ENCODE measurements at places on chromosomes 6 and 20.

DNA sequence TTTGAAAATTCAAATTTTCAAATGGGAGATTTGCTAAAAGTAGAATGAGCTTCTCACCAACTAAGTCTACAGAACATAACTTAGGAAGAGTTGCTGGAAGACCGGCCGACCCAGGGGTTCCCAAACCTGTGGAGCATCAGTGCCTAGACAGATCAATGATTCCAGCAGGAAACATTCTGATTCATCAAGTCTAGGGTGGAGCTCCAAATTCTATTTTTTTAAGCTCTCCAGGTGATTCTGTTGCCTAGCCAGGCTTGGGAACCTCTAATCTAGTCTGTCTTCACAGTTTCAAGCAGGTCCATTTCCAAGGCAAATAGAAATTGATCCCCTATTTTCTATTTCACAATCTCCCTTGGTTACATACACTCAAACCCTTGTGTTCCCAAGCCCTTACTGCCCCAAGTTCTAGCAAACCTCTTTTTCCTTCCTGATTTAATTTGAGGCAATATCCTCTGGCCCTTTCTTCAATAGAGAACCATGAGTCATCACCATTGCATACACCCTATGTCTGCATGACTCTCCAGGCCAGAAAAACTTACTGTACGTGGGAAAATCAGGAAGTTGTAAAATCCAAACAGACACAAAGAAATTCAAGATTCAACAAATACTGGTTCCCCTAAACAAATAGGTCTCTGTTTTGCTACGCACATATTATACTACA, 8.9 kb downstream of the ATXN1 start:
- no peak for DNase-seq

DNA sequence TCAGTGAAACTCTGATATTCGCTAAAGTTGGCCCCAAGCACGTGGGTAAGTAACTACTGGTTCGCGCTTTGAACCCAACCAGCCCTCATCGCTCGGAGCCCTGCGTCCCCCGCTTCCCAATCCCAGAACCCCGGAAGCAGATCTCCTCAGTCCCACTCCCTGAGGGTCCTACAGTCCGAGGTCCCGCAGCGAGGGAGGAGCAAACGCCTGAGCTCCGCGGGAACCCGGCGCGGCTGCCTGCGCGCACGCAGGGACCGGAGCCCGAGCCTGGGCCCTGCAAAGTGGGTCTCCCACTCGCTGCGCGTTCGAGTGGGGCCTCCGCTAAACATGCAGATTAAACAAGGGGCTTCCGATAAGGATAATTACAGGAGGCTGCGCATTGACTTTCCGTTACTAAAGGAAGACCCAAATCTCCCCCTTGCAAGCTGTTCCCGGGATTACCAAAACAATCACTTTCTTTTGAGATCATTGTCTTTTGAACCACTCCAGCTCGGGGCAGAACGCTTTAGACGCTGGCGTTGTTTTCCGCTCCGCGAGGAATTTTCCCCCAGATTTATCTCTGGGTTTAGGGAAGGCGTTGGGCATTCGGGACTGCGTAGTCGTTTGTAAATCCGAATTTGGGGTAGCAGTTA, 1.3 kb upstream of the VSX1 start:
- no peak for DNase-seq

DNA sequence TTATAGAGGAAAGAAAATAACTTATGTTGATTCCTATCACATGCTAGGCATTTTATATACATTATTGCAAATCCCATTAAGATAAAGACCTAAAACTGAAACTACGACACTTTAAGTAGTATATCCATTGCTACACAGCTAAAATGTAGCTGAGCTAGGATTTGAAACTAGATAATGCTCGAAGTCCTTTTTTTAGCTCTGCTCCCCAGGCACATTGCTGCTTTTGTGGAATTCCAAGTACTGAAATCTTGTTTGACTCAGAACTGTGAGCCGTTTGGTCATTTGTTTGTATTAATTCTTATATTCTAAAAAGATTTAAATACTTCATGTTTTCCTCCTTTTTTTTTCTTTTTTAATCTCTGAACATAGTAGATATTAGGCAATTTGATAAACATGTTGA, 644.8 kb downstream of the HACE1 start:
- no peak for DNase-seq

- no peak for DNase-seq
Measured at GRCh38 chr20:56422076-56422823, 10.2 kb downstream of the CASS4 start.

DNA sequence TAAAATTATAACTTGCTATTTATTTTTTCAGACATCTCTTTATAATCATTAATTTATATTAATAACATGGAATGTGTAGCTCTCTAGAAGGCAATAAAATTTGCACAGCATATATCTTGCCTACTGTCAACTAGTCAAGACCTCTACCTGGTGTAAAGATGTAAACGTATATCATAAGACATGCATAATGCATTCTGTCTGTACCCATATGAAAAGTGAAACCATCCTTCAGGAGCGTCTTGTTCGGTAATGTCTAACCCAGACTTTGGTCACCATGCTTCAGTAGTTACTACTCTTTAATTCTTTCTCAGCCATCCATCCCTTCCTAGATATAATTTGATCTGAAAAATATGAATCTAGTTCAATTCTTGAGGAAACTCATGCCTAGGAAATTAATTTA, 21.0 kb downstream of the CEP43 start:
- DNase-seq: no peak

DNA sequence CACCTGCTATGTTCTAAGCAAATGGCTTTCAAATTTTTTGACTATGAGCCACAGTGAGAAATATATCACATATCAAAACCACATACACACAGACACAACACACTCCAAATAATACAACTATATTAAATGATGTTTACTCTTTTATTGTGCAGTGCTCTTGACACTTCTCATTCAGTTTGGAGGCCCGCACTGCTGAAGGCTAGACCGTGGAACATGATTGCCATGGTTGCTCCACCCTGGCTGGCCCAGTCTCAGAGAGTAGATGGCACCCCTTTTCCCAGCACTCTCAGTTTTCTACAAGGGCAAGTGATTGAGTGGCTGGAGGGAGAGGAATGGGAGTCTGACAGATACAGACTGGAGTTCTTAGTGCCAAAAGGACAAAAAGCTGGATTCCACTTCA, 86.9 kb downstream of the SH3BGRL2 start:
- DNase-seq: no peak

- no peak for DNase-seq
Measured at GRCh38 chr20:35298264-35298663, 6.0 kb upstream of the FAM83C start.

DNA sequence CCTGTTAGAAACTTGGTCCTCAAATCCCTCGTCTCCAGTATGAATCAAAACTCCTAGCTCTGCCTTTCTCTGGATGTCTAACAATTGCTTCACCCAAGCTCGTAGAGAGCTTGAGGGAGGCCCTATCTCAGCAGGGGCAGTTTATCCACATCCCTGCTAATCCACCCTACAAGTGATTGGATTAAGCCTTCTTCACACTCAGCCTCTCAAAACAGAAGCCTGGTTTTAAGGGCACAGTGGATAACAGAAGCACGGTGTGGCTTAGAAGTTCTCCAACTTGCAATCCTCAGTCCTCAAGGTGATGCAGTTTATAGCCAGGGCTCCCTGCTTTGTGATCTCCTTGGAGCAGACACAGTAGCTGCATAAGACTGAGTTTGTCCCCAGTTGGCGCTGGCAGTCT, 383.9 kb downstream of the KIF16B start:
- no peak for DNase-seq

DNA sequence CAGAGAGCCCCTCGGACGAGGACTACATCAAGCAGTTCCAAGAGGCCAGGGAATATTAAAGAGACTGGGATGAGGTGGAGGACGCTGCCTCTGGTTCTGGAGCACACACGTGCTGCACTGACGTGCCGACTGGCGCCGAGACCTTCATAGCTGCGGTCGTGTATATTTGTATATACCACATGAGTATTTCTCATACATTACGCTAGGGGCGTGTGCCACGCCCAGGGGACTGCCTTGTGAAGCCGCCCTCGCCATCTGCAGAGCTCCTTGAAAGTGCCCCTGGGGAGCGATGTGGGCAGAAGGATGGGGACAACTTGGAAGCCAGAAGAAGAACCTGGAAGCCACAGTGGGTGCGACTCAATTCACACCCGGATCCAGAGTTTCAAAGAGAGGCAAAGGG, 78.3 kb downstream of the ISM1 start:
- DNase-seq: no peak

DNA sequence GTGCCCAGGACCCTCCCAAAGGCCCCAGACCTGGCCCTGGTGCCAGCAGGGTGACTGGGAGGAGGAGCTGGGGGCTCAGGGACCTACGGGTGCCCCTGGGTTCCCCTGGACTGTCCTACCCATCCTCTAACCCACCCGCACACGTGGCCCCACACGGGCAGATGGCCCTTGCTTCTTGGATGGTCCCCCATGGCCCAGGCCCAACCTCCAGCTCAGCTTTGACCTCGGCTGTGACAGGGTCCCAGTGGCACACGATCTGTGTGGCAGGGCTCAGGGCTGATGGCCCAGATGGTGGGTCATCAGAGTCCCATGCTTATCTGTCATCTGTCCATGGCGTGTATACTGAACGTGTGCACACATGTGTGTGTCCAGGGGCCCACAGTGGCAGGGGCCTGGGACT, 4.0 kb downstream of the NTSR1 start:
- no peak for DNase-seq

DNA sequence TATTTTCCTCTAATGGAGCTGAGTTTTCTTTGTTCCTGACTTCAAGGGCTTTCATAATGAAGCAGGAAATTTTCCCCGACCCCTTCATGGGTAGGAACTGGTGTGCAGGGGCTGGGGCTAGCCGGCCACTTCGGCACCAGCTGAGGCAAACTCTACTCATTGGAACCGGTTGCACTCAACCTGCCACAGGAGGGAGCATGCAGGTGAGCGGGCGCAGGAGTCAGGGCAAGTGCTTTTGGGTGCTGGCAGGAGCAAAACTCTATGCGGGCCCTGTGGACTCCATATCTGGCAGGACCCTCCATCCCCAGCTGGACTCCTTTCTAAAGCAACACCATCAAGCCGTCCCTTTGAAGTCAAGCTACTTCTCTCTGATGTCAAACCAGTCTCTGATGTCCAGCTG, 244.2 kb downstream of the EPM2A start:
- DNase-seq: no peak

GRCh38 chr6:3523271-3523670, 66.4 kb upstream of the SLC22A23 start:
- DNase-seq: no peak

GRCh38 chr6:90770778-90771177, 183.9 kb upstream of the MAP3K7 start:
- no peak for DNase-seq

- no peak for DNase-seq
Measured at GRCh38 chr6:137883400-137884148, 16.5 kb downstream of the TNFAIP3 start.

GRCh38 chr6:21665110-21665391, 71.5 kb downstream of the SOX4 start:
- DNase-seq: no peak

DNA sequence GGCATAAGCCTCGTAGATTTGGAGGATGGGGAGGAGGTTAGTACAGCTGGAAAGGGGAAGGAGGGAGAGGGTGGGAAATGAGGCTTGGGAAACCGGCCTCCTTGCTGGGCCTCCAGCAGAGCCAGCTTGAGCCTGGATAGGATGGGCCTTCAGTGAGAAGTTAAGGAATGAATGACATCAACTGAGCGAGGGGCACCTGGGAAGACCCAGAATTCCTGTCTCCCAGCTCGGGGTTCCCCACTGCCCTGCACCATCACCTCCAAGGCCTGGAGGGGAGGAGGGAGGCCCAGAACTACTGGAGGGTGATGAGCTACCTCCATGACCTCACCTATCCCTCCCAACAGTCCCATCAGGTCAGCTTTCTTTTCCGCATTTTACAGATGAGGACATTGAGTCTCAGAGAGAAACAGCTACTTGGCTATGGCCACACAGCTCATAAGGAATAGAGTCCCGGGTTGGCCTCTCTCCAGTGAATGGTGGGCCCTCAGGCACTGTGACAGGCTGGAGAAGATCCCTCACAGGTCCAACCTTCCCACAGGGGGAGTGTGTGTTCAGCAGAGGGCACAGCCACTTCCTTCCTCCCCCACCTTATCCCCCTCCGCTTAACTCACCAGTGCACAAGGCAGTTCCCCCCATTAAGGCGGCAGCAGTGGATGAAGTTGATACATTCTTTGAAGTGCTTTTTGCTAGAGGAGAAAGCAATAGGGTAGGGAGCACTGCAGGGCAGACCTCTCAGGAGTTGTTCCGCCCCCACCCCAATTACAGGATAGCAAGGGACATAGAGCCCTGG, 6.8 kb downstream of the DUSP15 start:
- no peak for DNase-seq

- DNase-seq: no peak
Measured at GRCh38 chr6:81734500-81735150, 17.9 kb downstream of the TENT5A start.

- DNase-seq: no peak
Measured at GRCh38 chr20:2820896-2821869, 5.0 kb downstream of the TMEM239 start.

DNA sequence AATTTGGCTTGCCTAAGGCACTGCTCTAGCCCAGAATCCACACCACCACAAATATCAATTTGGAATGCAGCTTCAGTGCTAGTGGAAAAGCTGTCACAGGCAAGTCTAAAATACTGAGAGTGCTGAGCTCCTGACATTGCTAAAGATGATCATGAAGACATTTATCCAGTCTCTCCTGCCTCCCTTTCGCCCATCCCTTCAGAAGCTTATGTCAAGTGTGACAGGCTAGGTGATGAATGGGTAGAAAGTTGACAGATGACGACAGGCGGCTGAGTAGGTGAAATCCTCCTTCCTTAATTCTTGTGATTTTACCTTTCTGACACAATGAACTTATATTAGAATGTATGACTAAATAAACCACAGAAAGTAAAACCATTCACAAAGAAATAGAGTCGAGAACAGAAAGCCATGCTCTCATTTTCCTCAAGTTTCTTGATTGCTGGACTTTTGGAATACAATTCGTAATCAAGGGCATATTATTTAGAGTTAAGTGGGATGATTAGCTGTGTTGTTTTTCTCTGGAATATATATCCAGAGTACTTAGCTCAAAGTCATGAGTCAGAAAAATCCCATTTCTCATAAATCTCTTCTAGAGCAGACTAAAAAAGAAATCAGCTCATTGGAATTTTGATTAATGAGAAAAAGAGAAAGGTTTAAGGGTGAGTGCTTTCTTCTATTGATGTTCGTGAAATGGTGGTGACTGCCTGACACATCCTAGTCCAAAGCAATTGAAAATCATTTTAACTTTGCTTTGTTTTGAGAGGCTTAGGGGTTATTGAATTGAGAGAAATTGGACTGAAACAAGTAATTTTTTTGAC, 1228.2 kb upstream of the CITED2 start:
- no peak for DNase-seq

DNA sequence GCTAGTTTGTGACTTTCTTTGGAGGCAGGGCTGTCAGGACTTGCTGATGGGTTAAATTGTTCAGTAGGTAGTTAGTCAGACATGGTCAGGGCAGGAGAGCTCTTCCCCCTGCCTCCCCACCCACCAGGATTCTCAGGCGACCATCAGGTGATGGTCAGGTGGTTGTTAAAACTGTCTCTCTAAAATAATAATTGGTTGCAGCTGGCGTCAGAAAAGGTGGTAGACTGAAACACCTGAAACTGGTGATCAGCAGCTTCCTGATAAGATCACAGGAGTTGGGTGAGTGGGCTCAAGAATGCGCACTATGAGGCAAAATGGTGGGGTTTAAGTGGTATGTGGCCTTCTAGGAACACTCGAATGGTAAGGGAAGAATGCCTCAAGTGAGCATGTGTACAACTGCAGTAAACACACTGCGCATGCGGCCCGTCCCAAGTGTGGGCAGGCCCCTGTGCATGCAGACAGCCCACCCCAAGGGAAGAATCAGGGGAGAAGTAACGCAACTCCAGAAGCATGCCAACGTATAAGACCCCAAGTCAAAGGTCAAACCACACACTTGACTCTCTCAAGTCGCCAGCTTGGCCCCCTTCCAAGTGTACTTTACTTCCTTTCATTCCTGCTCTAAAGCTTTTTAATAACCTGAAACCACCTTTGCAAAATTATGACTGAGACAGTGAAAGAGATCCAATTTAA, 7.9 kb upstream of the BLCAP start:
- DNase-seq: no peak
